Activated CD4-positive, alpha-beta T cell treated with anti-CD3 and anti-CD28 coated beads, Interleukin-2, amount 10 ng/mL, durations not matched to agents 24 days and 14 days (primary cell): ENCODE measurements at places on chromosomes 12 and 14.
A peak's percentile ranks its signal among the peaks of the same experiment; 100 is the strongest.

- peak; percentile 56 for DNase-seq
These were observed 91.6 kb downstream of the DHRS2 start for GRCh38 chr14:23727566-23728335.

DNA sequence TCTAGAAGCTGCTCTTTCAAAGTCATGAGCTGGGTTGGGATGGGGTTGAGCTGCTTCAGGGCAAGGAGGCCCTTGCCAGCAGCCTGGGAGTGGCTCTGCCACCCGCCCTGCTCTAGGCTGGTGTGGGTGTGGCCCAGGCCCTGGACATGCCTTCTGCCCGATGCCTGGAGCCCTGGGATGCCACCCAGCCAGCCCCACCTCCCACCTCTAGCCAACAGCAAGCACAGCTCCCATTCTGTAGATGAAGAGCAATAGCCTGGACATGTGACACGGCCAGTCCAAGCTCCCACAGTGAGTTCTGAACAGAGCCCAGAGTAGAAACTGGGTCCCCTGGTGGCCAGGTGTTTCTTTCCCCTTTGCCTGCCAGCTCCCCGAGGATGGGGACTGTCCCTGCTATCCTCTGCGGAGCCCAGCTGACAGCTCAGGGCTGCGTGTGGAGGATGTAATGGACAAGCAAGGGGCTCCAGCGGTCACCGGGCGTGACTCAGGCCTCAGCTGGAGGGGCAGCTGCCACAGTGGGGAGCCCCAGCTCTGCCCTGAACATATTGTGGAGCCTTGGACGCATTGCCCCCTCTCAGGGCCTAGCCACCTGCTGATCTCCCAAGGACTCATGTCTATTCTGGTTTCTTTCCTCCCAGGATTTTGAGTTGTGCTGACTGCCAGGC, 165.2 kb downstream of the TSPAN9 start:
- no peak for DNase-seq

DNA sequence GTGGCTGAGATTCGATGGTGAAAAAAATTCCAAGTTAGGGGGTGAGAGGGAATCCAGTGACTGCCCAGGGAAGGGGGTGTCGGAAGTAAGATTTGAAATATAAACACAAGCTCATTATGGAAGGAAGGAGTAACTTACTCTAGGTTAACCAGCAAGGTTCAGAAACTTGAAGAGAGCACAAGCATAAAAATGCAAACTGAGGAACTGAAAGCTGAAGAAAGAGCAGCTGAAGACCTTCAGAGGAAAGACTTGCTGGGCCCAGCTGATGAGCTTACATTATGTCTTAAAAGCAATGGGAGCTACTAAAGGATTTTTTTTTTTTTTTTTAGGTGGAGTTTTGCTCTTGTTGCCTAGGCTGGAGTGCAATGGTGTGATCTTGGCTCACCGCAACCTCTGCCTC, 189.7 kb upstream of the GRIN2B start:
- no peak for DNase-seq

DNA sequence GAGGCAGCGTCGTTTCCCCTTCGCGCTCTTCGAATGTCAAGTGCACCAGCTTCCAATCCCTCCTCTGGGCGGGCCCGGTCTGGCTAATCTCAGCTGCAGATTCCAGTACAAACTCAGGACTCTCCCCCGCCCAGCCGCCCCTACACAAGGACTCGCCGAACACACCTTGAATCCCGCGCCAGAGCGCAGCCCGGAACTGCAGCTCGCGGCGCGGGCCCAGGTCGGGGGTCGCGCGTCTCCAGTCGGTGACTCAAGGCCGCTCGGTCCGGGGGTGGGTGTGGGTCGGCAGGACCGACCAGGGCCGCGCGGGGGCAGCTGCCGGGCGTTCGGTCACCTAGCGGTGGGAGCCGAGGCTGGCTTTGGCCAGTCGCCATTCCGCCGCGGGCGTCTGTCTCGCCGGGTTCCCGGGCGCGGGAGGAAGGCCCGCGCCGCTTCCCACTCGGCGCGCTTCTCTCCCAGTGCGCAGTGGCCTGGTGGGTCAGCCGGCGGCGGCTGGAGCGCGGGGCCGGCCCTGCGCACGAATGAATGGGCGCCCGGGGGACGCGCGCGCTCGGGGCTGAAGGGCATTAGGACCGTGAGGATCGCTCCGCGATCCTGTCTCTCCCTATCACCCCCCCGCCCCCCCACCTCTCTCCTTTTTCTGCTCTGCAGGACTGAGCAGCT, at the start of gene GALNT16:
Gene GALNT16 (plus strand): TSS at position 632 of the 663 bp plus-strand sequence. CDS start 133 bp downstream, outside the sequence.
- DNase-seq, result no peak

GRCh38 chr12:49098035-49098451, 3.4 kb upstream of the DHH start:
- DNase-seq, result peak; percentile 90

DNA sequence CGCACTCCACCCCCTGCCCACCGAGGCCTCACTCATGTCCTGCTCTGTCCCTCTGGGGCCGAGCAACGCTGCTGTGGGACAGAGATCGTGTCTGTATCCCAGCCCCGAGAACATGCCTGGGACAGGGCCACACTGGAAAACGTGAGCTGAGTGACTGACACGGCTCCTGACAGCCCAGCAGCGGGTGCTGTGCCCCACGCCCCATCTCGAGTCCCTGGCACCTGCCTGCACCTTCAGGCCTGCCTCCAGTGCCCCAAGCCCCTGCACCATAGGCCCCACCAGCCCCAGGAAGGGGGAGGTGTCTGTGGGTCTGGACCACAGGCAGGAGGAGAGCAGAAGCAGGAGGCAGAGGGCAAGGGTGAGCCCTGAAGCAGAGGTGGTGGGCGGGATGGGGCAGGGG, 34.6 kb upstream of the UBC start:
- no peak for DNase-seq

DNA sequence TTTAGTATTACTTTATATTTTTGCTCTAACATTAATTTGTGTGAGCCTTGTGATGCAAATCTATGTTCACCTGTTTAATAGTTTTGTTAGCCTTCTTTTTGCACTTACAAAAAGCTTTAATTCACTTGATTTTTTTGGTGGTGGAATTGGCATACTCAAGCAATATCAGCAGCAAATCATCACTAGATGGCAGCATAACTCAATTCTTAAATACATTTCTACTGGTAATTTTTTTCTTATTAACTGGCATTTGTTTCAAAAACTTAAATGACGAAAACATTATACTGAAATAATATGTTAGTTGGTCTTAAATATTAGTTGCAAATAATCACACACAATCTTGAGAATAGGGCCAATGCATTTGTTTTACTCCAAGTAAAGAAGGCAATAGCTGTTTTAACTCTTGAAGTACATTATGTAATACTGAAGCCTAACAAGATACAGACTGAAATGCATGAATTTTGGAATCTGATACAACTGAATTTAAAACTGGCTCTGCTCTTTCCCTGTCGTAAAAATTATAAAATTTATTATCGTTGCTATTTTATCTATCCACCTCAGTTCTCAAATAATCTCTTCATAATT, 151.5 kb downstream of the ATXN7L3B start:
- no peak for DNase-seq
